ENCODE measurements at places on chromosomes 5 and 9.

GRCh38 chr9:84850830-84851392 lies 181.4 kb downstream of the NTRK2 start:
- no peak for DNase-seq

DNA sequence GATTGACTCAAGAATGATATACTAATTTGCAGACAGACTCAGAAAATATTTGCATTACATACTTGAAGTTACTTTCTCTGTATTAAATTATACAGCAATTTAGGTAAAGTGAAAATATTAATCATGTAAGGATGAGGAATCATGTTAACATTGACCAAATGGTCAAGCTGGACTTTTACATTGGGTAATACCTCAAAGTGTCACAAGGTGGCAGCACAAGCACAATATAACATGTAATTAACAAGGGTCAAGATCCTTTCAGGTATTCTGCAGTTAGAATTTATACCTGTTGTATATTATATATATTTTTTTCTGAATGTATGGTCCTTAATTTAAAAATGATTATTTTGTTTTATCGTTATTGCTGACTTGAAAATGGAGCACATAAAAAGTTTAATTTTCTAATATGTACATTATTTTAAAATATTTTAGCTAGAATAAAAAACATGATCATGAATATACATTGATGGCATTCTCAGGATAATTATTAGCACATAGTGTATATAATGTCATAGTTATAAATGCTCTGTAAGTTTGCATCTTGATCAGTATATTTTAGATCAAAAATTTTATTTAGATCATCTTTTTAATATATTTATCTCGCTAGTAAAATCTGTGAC lies 8.6 kb downstream of the HAPLN1 start:
- no peak for DNase-seq

DNA sequence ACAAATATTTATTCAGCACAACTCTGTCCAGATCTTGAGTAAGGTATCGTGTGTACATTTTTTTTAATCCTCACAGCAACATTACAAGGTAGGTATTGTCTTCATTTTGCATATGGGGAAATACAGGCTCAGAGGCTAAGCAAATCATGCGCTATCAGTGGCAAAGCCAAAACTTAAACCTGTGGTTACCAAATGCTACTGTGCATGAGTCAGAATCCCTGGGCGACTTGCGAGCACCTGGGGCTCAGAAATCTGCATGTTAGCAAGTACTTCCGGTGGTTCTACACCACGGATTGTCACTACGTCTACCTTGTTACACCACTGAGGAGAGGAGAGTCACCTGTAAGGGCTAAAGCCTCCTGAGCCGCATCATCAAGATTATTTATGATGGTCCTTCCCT lies 21.3 kb downstream of the C5orf58 start:
- DNase-seq, result no peak

- no peak for DNase-seq
These were observed 72.2 kb upstream of the PTCH1 start for GRCh38 chr9:95588724-95589588.

DNA sequence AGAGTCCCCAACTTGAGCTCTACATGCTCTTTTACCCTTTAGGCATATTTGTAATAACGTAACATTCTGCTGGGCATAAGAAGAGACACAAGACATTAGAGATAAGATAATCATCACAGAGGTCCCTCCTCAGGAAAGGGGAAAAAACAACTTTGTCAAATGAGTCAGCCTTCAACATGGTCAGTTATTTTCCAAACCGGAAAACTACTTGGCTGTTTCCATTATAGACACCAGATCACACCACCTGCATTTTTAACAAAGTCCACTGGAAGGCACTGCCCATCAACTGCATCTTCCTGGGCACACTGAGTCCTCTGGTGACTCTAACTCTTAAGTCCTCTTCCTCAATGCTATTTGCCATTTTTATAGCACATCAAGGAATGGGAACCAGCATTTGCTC lies 221.8 kb downstream of the FAM114A2 start:
- DNase-seq, result no peak

DNA sequence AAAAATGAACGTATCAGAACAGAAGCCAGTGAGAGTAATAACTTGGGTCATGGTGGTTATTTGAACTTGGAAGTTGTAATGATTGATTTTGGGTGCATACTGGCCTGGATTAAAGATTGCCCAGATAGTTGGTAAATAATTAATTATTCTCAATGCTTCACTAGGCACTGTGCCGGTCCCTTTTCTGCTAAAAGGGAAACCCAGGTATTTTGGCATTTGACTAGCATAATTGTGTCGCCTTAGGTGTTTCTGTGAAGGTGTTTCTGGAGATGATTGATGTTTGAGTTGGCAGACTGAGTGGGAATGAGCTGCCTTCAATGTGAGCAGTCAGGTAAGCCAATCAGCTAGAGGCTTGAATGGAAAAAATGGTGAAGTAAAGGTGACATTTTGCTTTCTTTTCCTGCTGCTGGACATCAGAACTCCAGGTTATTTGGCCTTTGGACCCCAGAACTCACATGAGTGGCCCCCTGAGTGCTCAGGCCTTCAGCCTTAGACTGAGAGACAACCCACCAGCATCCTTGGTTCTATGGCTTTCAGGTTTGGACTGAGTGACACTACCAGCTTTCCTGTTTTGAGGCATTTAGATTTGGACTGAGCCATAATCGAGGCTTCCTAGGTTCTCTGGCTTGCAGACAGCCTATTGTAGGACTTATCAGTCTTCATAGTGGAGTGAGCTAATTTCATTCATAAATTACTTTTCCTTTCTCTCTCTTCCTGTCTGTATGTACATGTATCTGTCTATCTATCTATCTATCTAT lies 120.7 kb upstream of the PAPPA start:
- no peak for DNase-seq

GRCh38 chr5:146751781-146752401 lies 126.7 kb downstream of the PPP2R2B start:
- DNase-seq, result no peak

- DNase-seq, result no peak
These were observed 296.3 kb upstream of the IZUMO3 start for GRCh38 chr9:24841993-24842392.

GRCh38 chr5:19975795-19976194 lies 12.2 kb downstream of the CDH18 start:
- DNase-seq, result no peak

GRCh38 chr9:72599874-72600534 lies 78.6 kb downstream of the TMC1 start:
- no peak for DNase-seq

- DNase-seq, result no peak
These were observed 15.0 kb upstream of the S1PR3 start for GRCh38 chr9:88975966-88976889.

- no peak for DNase-seq
These were observed 349.4 kb downstream of the SH3GL2 start for GRCh38 chr9:17928228-17928627.

- no peak for DNase-seq
These were observed 31.4 kb upstream of the UNC5A start for GRCh38 chr5:176778921-176779465.

GRCh38 chr5:95068289-95068910 lies 216.5 kb downstream of the MCTP1 start:
- no peak for DNase-seq

DNA sequence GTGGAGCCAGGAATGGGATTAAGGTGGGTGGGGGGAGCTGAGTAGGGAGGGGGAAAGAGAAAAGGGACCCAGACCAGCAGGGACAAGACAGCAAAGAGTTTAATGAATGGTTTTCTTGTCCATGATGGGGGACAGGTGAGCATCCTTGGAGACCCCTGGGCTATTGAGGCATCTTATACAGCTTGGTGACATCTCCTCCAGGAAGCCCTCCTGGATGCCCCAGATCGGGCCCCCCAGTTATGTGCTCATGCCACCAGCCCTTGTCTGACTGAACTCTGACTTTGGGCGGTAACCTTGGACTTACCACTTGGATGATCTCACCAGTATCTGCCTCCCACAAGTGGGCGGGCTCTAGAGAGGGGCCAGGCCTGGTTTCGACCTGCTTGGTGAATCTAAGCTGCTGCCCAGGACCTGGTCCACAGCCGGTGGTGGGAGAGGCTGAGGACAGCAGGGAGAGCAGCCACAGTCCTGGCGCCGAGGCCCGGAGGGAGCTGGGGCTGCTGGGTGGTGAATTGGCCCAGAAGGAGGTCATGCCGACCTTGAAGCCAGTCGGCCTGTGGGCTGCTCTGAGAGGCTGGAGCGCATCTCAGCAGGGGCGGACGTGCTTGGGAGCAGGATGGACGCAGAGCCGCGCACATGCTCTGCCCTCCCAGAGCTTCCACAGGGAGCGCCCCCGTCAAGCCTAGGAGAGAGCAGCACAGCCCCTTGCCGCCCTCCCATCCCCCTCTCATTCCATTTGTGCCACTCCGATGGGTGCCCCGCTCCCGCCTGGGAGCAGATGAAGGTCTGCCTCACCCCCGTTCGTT lies 36.2 kb downstream of the UNC5A start:
- DNase-seq, result no peak

DNA sequence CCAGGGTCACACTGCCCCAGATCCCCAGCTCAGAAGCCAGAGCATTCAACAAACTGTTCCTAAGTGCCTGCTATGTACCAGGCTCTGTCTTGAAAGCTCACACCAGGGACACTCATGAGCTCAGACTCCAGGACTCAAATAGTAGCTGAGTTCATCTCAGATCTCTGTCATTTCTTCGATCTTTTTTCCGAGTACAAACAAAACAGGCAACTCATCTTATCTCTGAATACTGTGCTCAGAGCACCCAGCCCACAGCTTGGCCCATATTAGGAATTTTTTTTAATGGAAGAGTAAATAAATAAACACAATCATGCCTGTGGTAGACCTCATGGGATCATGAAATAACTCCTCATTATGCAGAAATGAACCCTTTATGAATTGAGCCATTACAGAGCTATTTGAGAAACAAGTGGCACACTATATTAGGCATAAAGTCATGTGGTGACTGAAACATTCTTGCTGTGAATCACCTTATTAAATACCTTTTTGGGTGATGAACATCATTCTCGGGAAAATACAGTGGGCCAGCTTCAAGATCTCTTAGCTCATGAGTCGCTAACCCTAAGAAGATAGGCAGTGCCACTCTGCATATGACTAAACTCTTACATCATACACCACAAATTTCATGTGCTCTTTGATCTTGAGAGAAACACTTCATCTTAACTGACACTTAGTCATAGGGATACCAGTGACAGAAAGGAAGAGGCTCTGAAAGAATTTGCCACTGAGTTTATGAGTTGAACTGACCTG lies 9.9 kb downstream of the SH3RF2 start:
- DNase-seq, result no peak

DNA sequence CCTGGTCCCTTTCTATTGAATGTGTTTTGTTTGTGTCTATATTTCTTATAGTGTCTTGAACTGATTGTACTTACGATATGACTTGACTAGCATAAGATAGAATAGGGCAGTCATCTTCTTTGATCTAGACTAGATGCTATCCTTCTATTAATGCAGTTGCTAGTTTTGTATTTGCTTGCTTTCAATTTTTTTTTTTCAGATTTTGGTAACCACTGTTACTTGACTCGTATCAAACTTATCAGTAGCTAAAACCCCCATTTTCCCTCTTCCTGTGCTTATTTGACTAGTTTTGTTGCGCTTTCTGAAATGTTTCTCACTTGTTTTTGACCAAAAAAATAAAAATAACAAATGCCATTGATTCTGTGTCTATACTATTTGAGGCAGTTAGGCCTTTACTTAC lies 69.0 kb upstream of the CDKN2B start:
- DNase-seq, result no peak

DNA sequence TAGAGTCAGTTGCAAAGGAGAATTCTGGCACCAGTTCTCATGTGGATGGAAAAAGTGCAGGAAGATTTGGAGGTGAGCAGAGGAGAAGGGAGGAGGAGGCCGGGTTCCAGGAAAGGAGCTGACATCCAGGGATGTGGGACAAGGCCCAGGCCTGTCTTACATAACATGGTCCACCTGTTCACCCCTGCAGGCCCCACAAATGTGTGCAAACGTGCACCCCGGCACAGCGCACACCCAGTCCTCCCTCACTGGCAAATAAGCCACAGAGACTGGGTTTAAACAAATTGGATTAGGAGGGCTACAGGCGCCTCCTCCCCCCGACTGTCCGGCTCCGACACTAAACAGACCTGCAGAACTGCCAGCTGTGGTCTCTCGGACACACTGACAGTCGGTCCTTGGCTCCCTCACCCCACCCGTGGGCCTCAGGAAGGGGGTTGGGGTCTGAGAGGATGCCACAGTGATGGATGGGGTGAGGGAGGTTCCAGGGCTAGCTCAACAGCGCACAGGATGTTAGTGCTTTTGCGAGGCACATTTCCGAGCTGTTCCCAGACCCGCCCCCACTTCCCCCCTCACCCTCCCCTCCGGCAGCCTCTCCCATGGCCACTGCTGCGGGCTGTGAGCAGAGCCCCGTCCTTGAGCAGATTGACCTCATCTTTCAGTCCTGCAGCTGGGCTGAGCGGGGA lies 43.4 kb upstream of the IL17B start:
- peak; percentile 67 for DNase-seq

GRCh38 chr5:148416921-148417320 lies 33.2 kb downstream of the FBXO38 start:
- DNase-seq, result no peak

- no peak for DNase-seq
These were observed 55.8 kb downstream of the NUP214 start for GRCh38 chr9:131181091-131181681.

DNA sequence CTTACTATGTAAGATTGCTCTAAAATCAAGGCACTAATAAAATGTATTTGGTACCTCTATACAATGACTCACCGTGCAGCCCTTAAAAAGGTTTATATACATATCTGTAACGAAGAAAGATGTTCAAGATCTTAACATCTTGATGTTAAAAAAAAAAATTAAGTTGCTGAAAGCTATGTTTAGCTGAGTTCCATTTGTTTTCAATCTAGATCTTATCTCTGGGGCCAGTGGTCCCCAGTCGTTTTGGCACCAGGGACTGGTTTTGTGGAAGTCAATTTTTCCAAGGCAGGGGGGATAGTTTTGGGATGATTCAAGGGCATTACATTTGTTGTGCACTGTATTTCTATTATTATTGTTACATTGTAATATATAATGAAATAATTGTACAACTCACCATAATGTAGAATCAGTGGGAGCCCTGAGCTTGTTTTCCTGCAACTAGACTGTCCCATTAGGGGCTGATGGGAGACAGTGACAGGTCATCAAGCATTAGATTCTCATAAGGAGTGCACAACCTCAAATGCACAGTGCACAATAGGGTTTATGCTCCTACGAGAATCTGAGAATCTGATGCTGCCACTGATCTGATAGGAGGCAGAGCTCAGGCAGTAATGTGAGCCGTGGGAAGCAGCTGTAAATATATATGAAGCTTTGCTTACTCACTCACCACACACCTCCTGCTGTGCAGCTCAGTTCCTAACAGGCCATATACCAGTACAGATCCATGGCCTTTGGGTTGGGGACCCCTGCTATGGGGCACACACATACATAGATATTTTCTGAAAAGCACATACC lies 27.6 kb upstream of the TSLP start:
- DNase-seq, result no peak

DNA sequence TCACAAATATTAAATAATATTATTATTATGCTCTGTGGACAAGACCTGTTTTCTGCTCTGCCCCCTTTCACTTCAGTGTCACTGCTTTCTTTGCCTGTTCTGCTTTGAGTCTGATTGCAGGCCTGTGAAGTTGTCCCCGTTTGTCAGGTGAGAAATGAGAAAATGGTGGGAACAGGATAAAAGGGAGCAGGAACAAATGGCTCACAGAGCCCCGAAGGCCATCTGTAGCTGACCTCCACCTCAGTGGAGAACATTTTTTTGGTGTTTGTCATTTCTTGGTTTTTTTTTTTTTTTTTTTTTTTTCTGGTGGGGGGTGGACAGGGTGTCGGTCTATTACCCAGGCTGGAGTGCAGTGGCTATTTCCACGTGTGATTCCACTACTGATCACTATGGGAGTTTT lies 13.2 kb upstream of the S100Z start:
- DNase-seq, result no peak
